ENCODE measurements at places on chromosomes 4 and X.

DNA sequence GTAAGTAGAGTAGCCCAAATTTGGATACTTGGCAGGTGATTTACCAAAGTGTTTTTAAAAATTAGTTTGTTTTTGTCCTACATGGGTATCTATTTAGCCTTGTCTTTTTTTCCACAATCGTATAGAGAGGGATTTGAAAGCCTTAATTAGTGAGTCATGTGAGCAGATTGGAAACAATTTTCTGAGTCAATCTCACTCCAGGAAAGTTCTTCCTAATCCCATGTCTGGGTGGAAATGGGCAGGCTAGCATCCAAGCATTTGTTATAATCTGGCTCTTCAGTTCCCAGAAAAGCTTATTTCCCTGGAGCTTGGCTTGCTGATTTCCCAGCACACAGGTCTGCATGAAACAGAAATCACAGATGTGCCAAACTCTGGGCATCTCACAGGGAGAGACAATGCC, 426.9 kb upstream of the BOD1L1 start:
- no peak for DNase-seq

- DNase-seq = no peak
Measured at GRCh38 chrX:129230850-129231512, 292.3 kb downstream of the SMARCA1 start.

GRCh38 chr4:8522160-8523120, 57.8 kb upstream of the GPR78 start:
- DNase-seq = no peak

DNA sequence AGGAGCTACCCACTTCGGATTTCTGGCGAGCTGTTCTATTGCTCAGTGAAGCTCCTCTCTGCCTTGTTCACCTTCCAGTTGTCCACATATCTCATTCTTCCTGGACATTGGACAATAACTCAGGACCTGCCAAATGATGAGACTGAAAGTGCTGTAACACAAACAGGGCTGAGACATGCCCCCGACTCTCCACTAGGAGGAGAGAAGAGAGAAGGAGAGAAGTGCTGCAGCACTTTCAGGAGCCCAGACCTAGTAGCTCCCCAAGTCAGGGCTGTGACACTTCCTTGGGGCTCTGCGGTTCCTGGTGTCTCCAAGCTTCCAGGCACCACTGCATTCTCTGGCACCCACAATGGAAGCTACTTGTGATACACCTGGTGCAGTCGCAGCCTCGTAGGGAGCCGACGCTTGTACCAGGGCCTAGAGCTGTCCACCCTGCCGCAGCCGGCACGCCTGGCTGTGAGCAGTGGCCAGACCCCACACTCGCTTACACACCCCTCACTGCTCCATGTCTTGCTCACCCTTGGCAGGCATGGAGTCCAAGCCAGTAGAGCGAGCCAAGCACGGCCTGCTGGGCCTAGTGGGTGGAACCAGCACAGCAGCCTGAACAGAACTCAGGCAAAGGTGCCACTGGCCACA, 234.9 kb downstream of the TECRL start:
- no peak for DNase-seq

DNA sequence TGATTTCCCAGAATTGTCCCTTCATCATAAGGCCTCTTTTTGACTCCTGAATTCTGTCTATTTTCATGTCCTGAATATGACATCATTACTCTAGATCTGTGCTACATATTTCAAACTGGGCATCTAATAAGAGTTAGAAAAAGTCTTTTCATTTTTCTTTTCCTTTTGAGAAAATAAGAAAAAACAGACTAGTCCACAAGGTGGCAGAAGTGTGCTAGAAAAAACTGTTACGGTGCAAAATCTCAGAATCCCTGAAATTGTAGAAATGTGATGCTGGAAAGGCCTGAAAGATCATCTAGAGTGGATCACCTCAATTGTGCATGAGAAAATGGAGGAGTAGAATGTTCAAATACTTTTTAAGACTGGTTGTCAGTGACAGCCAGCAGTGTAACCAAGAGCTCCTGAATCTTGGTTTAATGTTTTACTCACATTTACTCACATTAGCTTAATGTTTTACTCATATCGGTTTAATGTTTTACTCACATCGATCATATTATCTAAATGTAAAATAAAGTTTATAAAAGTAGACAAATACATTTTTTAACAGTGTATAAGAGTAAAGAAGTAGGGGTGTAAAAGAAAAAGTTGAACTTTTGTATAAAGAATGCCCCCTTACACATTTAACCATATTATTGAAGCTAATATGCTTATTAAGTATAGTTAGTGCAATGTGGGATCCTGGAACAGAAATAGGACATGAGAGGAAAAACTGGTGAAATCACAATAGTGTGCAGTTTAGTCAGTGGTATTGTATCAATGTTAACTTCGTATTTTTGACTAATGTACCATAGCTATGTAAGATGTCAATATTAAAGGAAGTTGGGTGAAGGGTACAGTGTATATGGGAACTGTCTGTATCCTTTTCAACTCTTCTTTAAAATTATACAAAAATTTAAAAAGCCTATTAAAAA, 15.2 kb downstream of the ASB11 start:
- no peak for DNase-seq

DNA sequence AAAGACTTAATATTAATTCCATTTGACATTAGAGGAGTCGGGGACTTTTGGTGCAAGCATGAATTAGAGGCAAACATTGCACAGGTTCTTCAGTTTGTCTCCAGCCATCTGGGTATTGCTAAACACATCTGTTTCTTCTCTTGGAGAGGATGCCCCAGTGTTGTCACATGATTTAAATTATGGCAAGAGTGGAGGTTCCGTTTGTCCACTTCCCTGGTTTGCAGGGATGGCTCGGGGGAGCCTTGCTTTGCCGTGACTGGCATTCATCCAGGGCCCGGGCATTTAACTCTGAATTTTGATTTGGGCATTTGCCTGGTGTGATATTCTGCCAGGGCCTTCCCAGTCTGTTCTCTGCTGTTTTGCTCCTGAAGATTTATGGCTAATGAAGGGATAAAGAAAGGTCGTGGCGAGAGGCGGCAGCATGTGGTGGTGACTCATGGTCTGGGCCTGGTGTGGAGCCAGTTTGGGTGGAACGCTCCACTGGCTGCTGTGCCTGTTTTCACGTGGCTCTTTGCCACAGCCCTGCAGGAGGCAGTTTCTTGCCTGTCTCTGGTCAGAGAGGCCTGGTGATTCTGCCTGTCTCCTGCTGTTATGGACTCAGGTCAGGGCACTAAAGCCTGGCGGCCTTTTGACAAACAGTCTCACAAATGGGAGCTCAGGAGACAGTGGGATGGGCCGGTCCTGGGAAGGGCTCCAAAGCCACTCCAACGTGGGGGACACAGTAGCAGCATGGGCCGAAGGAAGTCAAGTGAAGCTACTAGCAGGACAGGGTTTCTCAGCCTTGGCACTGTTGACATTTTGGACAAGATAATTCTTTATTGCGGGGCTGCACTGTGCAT, 99.4 kb upstream of the PGRMC2 start:
- no peak for DNase-seq

DNA sequence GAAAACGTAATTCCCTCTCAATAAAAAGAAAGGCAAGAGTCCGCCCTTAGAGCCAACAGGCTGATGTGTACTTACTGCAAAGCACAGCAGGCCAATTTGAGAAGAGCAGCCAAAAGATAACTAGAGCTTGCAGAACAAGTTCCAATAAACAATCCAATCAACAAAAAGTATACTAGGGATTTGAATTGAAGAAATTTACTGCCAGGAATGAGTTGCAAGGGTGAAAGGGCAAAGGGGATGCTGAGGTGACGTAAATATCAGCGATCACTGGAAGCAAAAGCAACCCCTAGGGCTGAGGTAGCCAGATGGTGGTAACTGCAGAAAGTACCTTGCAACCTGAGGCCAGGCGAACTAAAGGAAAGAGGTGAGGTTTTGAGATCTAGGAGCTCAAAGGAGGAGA, 152.1 kb upstream of the TENM3 start:
- DNase-seq = no peak

DNA sequence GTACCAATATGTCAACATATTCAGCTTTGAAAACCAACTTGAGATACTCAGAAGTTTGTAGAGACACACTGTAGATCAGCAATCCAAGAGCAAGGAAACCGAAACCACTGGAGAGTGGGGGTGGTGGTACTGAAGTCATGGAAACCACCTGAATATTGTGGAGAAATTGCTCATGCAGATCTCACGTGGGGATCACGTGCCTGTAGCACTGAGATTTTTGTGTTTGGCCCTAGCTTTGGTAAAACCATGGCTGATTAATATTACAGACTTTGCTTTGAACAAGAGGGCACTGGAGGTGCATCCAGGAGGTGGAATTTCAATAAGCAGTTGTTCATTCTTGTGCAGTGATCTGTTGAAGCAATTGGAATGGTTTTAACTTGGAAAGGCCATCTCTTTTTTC, 47.2 kb downstream of the GBA3 start:
- no peak for DNase-seq

DNA sequence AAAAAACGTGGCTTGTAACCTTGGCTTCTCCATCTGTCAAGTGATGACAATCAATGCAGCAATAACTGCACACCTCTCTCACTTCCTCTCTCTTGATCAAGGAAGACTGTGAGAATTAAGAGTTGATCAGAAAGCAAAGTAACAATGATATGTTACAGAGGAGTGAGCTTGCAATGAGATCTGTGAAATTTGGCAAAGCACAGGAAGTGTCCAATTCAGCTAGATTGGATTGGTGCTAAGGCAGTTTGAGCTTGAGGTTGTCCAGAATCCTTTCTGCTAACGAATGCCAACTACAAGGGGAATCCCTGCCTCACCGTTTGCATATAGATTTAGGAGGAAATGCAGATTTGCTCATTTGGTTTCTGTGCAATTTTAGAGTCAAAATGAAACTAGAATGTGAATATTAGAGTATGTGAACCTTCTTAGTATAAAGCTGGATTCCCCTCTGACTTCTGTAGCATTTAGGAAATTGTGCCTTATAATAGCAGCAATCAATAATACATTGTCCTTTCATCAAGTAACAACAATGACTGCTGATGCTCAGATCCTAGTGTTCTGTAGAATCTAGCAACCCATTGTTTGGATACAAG, 346.4 kb downstream of the PTTG2 start:
- no peak for DNase-seq

- no peak for DNase-seq
Measured at GRCh38 chrX:123405231-123405630, 221.2 kb downstream of the GRIA3 start.

- no peak for DNase-seq
Measured at GRCh38 chr4:97548943-97549583, 594.2 kb downstream of the STPG2 start.

GRCh38 chrX:151419782-151420181, 22.8 kb downstream of the VMA21 start:
- DNase-seq = no peak

- DNase-seq = no peak
Measured at GRCh38 chr4:16573739-16574138, 324.7 kb downstream of the LDB2 start.

- DNase-seq = no peak
Measured at GRCh38 chr4:122045533-122045932, 93.7 kb upstream of the TRPC3 start.

GRCh38 chr4:126969360-126970235, 663.2 kb upstream of the INTU start:
- DNase-seq = no peak

- DNase-seq = no peak
Measured at GRCh38 chrX:28189011-28189410, 207.8 kb upstream of the DCAF8L1 start.
